ENCODE measurements at places on chromosomes 7 and 10. TPM values are rescaled to one million over a fixed set of nuclear protein-coding genes. Genes with fewer than 3 reads are reported as not detected.

The DNAJC2 gene
- 35.8 TPM for total RNA-seq

The LRRN3 gene
- 106 TPM for total RNA-seq

DNA sequence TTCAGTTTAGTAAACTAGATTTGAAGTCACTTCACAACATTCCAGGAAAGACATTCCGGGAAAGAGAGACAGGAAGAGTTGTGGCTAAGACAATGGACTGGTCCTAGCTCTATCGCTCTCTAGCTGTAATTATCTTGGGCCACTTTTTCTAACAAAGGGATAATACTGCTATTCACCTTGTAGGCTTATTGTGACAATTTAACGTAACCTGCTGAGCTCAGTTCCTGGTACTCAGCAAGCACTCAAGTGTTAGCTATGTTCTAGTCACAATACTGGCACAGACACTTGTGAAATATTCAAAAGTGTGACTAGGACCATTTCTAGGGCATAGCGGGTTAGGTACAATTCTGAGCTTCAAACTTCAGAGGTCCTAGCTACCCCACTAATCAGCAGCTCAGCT, 12.0 kb upstream of the NRCAM start:
- H3K27ac ChIP-seq: no peak overlapping the region
- peaks cover 17% of the 10 kb centered on the region for H3K4me1 ChIP-seq
- H3K4me3 ChIP-seq: no peak overlapping the region
- no peaks in the 10 kb centered on the region for H3K36me3 ChIP-seq

- no peak for DNase-seq
- H3K4me1 ChIP-seq: no peaks in the 10 kb centered on the region
- peaks cover 8% of the 10 kb centered on the region for H3K36me3 ChIP-seq
- H3K27ac ChIP-seq: no peak overlapping the region
- H3K27me3 ChIP-seq: no peaks in the 10 kb centered on the region
Observed at GRCh38 chr10:46216003-46216634, 70.7 kb upstream of the ANTXRL start.

- H3K4me3 ChIP-seq: no peak overlapping the region
- no peaks in the 10 kb centered on the region for H3K36me3 ChIP-seq
- no peak for DNase-seq
- H3K27me3 ChIP-seq: no peaks in the 10 kb centered on the region
- H3K27ac ChIP-seq: no peak overlapping the region
- no peaks in the 10 kb centered on the region for H3K4me1 ChIP-seq
Observed at GRCh38 chr7:69981646-69982045, 383.4 kb downstream of the AUTS2 start.

DNA sequence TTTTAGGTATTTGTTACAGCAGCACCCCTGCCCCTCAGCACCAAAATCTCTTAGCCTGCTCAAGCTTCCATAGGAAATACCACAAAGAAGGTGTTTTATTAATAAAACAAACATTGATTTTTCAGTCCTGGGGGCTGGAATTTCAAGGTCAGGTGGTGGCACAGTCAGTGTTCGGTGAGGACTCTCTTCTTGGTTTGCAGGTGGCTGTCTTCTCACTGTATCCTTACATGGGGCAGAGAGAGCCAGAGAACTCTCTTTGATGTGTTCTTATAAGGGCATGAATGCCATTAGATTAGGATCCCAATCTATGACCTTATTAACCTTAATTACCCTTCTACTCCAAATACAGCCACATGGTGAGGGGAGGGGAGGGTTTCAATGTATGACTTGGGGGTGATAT, 112.3 kb upstream of the PFKP start:
- no peaks in the 10 kb centered on the region for H3K4me1 ChIP-seq
- peaks cover 18% of the 10 kb centered on the region for H3K27me3 ChIP-seq
- no peak overlapping the region for H3K27ac ChIP-seq
- H3K36me3 ChIP-seq: no peaks in the 10 kb centered on the region

- no peaks in the 10 kb centered on the region for H3K4me1 ChIP-seq
- DNase-seq: no peak
- H3K4me3 ChIP-seq: no peak overlapping the region
Observed at GRCh38 chr10:106424054-106424453, 740.5 kb downstream of the SORCS1 start.

- H3K27ac ChIP-seq: no peak overlapping the region
- no peak for DNase-seq
Observed at GRCh38 chr10:15482156-15482555, 111.1 kb upstream of the FAM171A1 start.

GRCh38 chr7:27210441-27211083, 10.7 kb upstream of the HOXA13 start:
- H3K27ac ChIP-seq: no peak overlapping the region
- DNase-seq: peak; percentile 38
- H3K4me1 ChIP-seq: peaks cover under 1% of the 10 kb centered on the region
- H3K27me3 ChIP-seq: peaks cover 78% of the 10 kb centered on the region
- no peaks in the 10 kb centered on the region for H3K36me3 ChIP-seq

DNA sequence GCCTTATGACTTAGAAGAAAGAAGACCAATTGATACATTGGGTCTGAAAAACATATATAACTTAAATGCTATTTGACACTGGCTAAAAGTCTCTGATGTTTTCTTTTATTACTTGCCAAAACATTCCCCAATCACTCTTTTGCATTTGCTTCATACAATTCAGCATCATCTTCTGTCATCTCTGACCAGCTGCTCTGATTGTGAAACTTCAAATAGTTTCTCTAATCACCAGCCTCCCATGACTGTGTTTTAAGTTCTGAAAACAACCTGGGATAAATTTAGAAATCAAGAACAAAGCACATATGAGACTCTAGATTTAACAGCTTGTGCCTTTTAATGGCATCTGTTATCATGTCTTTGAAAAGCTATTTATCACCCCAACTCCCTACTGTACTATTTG, 208.4 kb upstream of the KCND2 start:
- DNase-seq: no peak
- H3K27ac ChIP-seq: no peak overlapping the region
- no peaks in the 10 kb centered on the region for H3K36me3 ChIP-seq
- H3K27me3 ChIP-seq: no peaks in the 10 kb centered on the region
- H3K4me3 ChIP-seq: no peak overlapping the region

GRCh38 chr10:30986053-30986555, 45.6 kb downstream of the ZNF438 start:
- no peaks in the 10 kb centered on the region for H3K36me3 ChIP-seq
- no peak overlapping the region for H3K4me3 ChIP-seq
- DNase-seq: no peak

The PCDH15 gene
- not detected for total RNA-seq

GRCh38 chr7:87552351-87552900, 48.3 kb downstream of the ABCB1 start:
- no peak overlapping the region for H3K4me3 ChIP-seq
- H3K27me3 ChIP-seq: no peaks in the 10 kb centered on the region
- H3K27ac ChIP-seq: no peak overlapping the region
- DNase-seq: no peak
- H3K36me3 ChIP-seq: peaks cover 3% of the 10 kb centered on the region

GRCh38 chr7:102061981-102062390, 224.7 kb upstream of the SH2B2 start:
- DNase-seq: no peak
- H3K27ac ChIP-seq: no peak overlapping the region
- H3K36me3 ChIP-seq: peaks cover 2% of the 10 kb centered on the region
- H3K4me1 ChIP-seq: peaks cover 3% of the 10 kb centered on the region
- no peaks in the 10 kb centered on the region for H3K27me3 ChIP-seq

GRCh38 chr7:34133983-34134782, 228.8 kb downstream of the BMPER start:
- H3K4me3 ChIP-seq: no peak overlapping the region
- no peak overlapping the region for H3K27ac ChIP-seq
- no peaks in the 10 kb centered on the region for H3K36me3 ChIP-seq
- H3K27me3 ChIP-seq: no peaks in the 10 kb centered on the region
- no peak for DNase-seq
- H3K4me1 ChIP-seq: no peaks in the 10 kb centered on the region

DNA sequence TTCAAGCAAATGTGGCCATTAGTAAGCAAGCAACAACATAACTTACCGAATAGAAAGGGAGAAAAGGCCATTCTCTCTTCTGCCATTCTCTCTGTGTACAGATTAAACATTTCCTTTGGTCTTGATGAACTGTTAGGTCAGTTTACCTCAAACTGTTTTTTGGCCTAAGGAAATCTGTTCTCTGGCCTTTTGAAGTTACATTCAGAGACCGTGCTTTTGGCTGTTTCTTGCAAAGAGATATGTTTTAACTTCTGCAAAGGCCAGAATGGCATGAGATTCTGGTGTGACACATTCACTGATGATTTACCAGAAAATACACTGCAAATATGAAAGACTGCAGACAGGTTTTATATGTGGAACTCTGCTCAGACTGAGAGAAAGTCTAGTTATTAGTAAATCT, 22.2 kb downstream of the AHR start:
- H3K36me3 ChIP-seq: peaks cover 7% of the 10 kb centered on the region
- H3K4me1 ChIP-seq: no peaks in the 10 kb centered on the region
- H3K27ac ChIP-seq: no peak overlapping the region
- DNase-seq: no peak
- H3K4me3 ChIP-seq: no peak overlapping the region

DNA sequence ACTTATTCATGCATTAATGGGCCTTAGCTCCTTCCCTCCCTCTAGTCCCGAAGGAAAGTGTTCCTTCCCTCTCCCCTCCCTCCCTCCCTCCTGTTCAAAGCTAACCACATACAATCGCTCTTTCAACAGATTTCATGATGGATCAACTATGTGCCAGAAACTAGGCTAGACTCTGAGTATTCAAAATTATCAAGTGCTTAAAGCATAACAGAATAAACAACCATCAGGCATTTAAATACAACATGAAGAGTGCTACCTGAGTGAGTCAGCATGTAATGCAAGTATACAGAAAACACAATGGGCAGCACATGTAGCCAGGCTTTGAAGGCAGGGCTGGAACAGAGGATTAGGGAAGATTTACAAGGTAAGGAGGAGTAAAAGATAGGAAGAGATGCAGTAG, 11.3 kb downstream of the CHCHD3 start:
- H3K4me3 ChIP-seq: no peak overlapping the region
- peaks cover 21% of the 10 kb centered on the region for H3K36me3 ChIP-seq
- DNase-seq: no peak
- no peaks in the 10 kb centered on the region for H3K27me3 ChIP-seq
- no peaks in the 10 kb centered on the region for H3K4me1 ChIP-seq
- no peak overlapping the region for H3K27ac ChIP-seq

DNA sequence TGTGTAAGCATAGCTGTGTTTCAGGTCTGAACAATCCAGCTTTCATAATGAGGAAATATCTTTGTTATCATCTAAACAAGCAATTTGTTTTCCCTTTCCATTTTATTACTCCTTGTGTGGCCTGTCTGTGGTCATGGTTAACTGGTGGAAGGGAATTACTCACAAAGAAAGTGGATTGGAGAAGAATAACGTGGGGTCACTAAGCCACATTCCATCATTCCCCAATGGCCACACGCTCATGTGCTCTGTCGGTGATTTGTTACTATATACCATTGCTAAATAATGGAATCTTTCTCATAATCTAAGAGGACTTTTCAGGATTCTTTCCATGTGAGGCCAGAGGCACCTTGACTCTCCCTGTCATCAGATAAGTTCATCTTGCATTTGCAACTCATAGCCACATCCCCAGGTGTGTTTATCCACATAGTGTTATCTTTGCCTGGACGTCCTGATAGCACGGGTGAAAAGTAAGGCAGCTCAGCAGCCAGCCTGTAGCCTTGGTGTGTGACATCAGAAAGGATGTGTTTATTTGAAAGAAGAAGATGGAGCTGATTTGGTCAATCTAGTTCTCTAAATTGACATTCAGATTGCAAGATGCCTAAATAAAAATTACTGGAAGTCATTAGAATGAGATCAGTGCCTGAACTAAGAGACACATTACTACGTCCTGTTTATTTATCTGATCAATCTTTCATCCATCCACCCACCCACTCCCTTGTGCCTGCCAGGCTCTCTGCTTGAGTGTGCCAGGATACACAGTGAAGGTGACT, 128.9 kb downstream of the CELF2 start:
- peak; percentile 27 for DNase-seq
- peaks cover 92% of the 10 kb centered on the region for H3K4me1 ChIP-seq
- H3K27me3 ChIP-seq: no peaks in the 10 kb centered on the region
- no peak overlapping the region for H3K4me3 ChIP-seq

The ARHGEF5 gene
- 7.2 TPM for total RNA-seq

DNA sequence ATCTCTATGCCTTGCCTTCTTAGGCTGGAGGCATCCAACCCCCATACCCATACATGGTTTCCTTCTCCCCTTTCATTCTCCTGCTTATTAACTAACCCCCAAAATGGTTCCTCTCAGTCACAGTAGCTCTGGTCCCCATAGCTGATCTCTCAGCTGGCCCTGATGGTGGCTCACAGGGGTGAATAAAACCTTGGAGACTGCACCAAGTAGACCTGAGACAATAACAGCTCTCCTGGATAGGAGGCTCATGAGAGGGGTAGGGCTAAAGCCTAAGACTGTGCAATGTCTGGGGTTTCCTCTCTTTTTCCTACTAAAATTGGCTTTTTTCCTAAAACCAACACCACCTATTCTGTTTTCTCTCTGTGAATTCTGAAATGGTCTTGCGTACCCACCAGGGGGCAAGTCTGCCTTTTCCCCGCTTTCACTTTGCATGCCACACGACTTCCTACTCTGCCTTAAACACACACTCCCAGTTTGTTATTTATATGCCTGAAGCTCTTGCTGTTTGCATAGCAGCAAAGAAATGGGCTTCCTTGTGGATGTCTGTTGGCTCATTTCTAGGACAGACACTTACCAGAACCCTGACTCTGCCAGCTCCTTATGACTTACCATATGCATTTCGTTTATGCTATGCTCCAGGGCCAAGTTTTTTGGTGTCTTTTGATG, 18.4 kb upstream of the PON1 start:
- no peak overlapping the region for H3K4me3 ChIP-seq
- no peak overlapping the region for H3K27ac ChIP-seq
- no peak for DNase-seq

- no peak overlapping the region for H3K27ac ChIP-seq
- no peak for DNase-seq
- H3K4me3 ChIP-seq: no peak overlapping the region
Observed at GRCh38 chr10:14513123-14513522, 182.4 kb upstream of the FRMD4A start.

The IFIT1 gene
- 3.0 TPM for total RNA-seq

DNA sequence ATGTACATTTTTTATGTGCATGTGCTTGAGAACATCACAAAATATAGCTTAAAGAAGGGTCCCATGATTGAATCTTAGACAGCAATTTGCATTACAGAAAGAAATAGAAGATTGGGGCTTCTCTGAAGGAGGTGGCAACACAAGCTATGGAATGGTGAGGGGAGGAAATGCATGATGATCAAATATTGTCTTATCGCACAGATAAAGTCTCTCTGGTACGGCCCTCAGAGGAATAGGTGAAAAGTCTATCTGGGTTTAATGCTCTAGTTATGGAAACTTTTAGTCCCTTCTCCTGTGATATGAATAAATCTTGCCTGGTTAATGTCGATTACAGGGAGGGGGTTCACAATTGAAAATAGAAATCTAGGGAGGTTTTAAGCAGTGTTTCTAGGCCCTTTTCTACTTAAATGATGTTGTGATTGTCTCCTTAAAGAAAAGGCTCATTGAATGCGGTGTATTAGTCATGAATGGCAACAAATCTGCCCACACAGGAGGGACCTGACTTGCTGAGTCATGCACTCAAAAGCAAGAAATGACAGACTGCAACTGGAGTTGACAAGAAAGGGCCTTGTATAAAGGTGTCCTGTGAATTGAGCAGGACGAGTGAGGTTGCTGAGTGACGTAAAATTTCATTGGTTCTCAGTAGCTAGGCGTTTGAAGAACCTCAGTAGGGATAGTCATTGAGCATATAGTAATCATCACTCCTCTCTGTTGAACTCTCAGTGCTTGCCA, 133.4 kb upstream of the CSTF2T start:
- H3K27ac ChIP-seq: no peak overlapping the region
- no peaks in the 10 kb centered on the region for H3K4me1 ChIP-seq
- H3K4me3 ChIP-seq: no peak overlapping the region
- no peaks in the 10 kb centered on the region for H3K27me3 ChIP-seq
- no peak for DNase-seq

The ANK3 gene
- total RNA-seq: 65.5 TPM
